Thoracic aorta endothelial cell (primary cell): ENCODE measurements at places on chromosomes 1 and 21. TPM values are rescaled to one million over a fixed set of nuclear protein-coding genes. Genes with fewer than 3 reads are reported as not detected.

KRTAP7-1 gene
- not detected in 2 replicates for total RNA-seq

TRNP1 gene
- total RNA-seq = 10.2 and 10.8 TPM in 2 replicates

CAMK2N1 gene
- total RNA-seq = 9.3 and 17.8 TPM in 2 replicates

EMC1 gene
- 72.2 and 74.5 TPM in 2 replicates for total RNA-seq

HCRTR1 gene
- total RNA-seq = 0.57 and 0.66 TPM in 2 replicates

FOXE3 gene
- total RNA-seq = not detected in 2 replicates

POTED gene
- total RNA-seq = not detected in 2 replicates

CTH gene
- 3.6 and 4.5 TPM in 2 replicates for total RNA-seq

BTG2 gene
- total RNA-seq = 54.6 and 55.2 TPM in 2 replicates

THEMIS2 gene
- 2.7 and 5.3 TPM in 2 replicates for total RNA-seq

GUCA2B gene
- not detected in 2 replicates for total RNA-seq

MCOLN3 gene
- total RNA-seq = not detected in 2 replicates

E2F2 gene
- 3.9 and 6.0 TPM in 2 replicates for total RNA-seq

CD1D gene
- total RNA-seq = not detected in 2 replicates

CHML gene
- 29.7 and 39.0 TPM in 2 replicates for total RNA-seq

SLC25A34 gene
- total RNA-seq = 0.13 and 0.22 TPM in 2 replicates

CYP4X1 gene
- total RNA-seq = 2.9 and 4.3 TPM in 2 replicates

TSPAN1 gene
- 0.80 and 0.93 TPM in 2 replicates for total RNA-seq
